ENCODE measurements at places on chromosomes 6 and 20. TPM values are rescaled to one million over a fixed set of nuclear protein-coding genes. Genes with fewer than 3 reads are reported as not detected.
A peak's percentile ranks its signal among the peaks of the same experiment; 100 is the strongest.

DNA sequence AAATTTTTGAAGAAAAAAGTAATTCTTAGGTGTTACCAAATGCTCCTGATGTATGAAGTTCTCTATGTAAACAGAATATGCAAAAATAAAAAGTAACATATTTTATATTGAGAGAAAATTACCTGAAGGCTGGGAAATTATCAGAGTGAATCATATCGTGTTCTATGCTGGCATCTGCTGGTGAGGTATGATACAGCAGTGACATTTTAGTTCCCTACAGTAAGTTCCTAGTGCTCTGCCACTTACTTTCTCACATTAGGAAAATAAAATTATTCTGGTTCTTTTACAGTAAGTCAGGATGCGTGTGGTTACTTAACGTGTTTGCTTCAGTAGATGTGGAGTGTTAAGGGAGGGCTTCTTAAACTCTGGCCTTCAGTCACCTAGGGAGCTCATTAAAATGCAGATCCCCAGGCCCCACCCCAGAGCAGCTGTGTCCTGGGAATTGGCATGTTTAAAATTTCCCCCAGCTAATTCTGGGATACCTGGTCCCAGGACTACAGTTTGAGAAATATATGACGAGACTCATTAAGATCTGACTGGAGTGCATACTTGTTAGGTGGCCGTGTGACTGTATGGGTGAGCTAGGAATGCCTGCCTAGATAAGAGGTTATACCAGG, 3.2 kb downstream of the ACTR5 start:
- H3K4me1 ChIP-seq = no peaks in the 10 kb centered on the region
- DNase-seq = no peak
- H3K4me3 ChIP-seq = no peak overlapping the region
- no peaks in the 10 kb centered on the region for H3K27me3 ChIP-seq

GRCh38 chr6:3213334-3213695, 14.1 kb downstream of the TUBB2B start:
- no peak overlapping the region for H3K27ac ChIP-seq
- H3K4me3 ChIP-seq = no peak overlapping the region
- no peaks in the 10 kb centered on the region for H3K27me3 ChIP-seq
- H3K36me3 ChIP-seq = no peaks in the 10 kb centered on the region
- H3K4me1 ChIP-seq = no peaks in the 10 kb centered on the region

DNA sequence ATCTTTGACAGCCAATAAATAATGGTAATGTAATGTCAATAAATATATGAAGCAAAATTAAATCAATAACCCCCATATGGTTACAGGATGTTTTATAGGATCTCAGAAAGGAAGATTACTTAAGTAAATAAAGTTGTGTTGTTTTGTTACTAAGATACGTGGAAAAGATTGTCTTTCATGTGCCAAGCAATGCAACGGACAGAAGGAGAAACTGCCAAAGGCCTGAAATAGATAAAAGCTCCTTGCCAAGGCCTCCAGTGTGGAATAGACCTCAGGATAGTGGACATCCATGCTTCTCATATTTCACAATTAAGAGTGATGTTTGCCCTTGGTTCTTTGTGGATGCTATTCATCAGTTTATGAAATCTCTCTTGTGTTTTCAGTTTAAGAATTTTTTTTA, 16.4 kb upstream of the FNDC1 start:
- H3K36me3 ChIP-seq = no peaks in the 10 kb centered on the region
- DNase-seq = no peak
- H3K4me1 ChIP-seq = no peaks in the 10 kb centered on the region
- no peaks in the 10 kb centered on the region for H3K27me3 ChIP-seq

GRCh38 chr20:47093320-47093966, 198.8 kb downstream of the EYA2 start:
- no peak overlapping the region for H3K27ac ChIP-seq
- no peaks in the 10 kb centered on the region for H3K36me3 ChIP-seq
- H3K27me3 ChIP-seq = no peaks in the 10 kb centered on the region
- H3K4me1 ChIP-seq = no peaks in the 10 kb centered on the region
- no peak for DNase-seq
- no peak overlapping the region for H3K4me3 ChIP-seq

The C20orf202 gene
- not detected for total RNA-seq

The CLIC5 gene
- 0.42 TPM for total RNA-seq

- H3K4me1 ChIP-seq = no peaks in the 10 kb centered on the region
- DNase-seq = no peak
- H3K27ac ChIP-seq = no peak overlapping the region
- no peaks in the 10 kb centered on the region for H3K36me3 ChIP-seq
Measured at GRCh38 chr20:44115181-44115580, 71.8 kb downstream of the JPH2 start.

The LPA gene
- 174 TPM for total RNA-seq

DNA sequence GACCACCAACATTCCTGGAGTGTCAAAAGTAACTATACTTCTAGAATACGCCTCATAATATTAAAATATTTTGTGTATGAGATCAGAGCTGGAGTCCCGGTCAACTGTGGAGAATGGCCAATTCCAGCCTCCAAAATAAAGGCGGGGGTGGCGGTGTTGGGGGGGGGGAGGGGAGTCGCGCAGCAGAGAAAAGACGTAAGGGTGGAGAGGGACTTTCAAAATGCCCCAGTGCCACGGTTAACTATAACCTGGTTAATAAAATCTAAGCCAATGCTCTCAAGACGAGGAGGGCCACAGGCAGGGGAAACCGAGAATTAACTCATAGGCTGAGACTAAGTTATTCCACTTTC, 1.3 kb downstream of the NUP153 start:
- H3K27ac ChIP-seq = peak overlapping the region; percentile 99
- no peak for DNase-seq
- peaks cover 11% of the 10 kb centered on the region for H3K4me1 ChIP-seq
- H3K4me3 ChIP-seq = peak overlapping the region; percentile 80
- H3K27me3 ChIP-seq = no peaks in the 10 kb centered on the region

The CDSN gene
- not detected for total RNA-seq

DNA sequence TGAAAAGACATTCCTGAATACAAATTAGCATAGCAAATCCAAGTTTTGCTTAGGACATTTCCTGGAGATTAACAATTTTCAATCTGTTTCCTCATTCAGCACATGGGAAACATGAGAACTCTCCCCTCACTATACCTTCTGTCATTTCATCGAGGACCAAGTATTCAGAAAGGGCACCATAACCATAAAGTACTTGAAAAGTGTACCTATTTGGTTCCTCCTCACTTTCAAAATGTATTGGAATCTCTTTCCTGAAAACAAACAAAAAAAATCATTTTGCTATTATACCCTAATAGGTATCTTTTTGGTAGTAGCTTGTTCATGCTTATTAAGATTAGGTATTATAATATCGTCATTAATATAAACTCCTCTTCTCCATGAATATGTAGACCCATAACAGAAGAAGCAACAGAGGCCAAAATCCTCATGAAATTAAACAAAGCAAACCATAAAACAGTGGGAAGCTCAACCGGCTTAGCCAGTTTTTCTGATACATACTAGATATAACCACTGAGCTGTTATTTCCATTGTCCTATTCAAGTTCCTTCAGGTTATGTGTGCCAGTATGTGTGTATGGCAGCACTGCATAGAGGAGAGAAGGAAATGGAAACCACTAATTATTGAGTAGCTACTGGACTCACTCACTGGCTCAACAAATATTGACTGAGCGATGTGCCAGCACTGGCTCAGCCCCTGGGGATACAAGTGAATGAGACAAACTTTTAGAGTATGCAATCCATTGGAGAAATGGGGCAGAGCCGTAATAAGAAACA, 274.0 kb downstream of the MAFB start:
- H3K4me1 ChIP-seq = no peaks in the 10 kb centered on the region
- DNase-seq = no peak
- H3K27me3 ChIP-seq = no peaks in the 10 kb centered on the region
- no peak overlapping the region for H3K27ac ChIP-seq
- no peak overlapping the region for H3K4me3 ChIP-seq
- no peaks in the 10 kb centered on the region for H3K36me3 ChIP-seq

The GFRAL gene
- not detected for total RNA-seq

The RAMACL gene
- total RNA-seq = 0.95 TPM

DNA sequence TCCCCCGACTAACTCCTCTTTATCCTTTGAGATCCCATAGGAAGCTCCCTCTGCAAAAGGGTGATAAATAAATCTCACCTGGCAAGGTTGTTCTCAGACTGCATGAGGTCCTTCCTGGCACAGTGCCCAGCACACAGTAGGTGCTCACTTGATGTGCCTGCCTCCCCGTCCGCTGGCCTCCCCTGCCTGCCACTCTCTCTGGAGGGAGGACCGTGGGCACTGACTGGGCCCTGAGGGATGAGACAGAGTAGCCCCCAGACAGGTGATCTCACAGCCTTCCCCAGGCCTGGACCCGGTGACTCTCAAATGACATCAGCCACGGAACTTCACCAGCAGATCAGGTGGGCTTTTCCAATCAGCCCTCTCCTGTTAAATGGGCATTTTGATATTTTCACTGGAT, 57.4 kb downstream of the CHMP4B start:
- no peaks in the 10 kb centered on the region for H3K27me3 ChIP-seq
- no peaks in the 10 kb centered on the region for H3K4me1 ChIP-seq
- no peaks in the 10 kb centered on the region for H3K36me3 ChIP-seq
- DNase-seq = no peak

The B4GALT5 gene
- total RNA-seq = 20.1 TPM

- no peaks in the 10 kb centered on the region for H3K36me3 ChIP-seq
- no peak overlapping the region for H3K27ac ChIP-seq
- H3K4me1 ChIP-seq = no peaks in the 10 kb centered on the region
- no peak overlapping the region for H3K4me3 ChIP-seq
- DNase-seq = no peak
Measured at GRCh38 chr6:41371992-41372831, 36.8 kb downstream of the NCR2 start.

The MAS1 gene
- total RNA-seq = not detected

- DNase-seq = peak; percentile 19
- no peaks in the 10 kb centered on the region for H3K36me3 ChIP-seq
- no peaks in the 10 kb centered on the region for H3K27me3 ChIP-seq
- H3K27ac ChIP-seq = no peak overlapping the region
- H3K4me1 ChIP-seq = no peaks in the 10 kb centered on the region
Measured at GRCh38 chr20:8854571-8854970, 214.3 kb upstream of the PLCB4 start.

The ETV7 gene
- total RNA-seq = 4.6 TPM

DNA sequence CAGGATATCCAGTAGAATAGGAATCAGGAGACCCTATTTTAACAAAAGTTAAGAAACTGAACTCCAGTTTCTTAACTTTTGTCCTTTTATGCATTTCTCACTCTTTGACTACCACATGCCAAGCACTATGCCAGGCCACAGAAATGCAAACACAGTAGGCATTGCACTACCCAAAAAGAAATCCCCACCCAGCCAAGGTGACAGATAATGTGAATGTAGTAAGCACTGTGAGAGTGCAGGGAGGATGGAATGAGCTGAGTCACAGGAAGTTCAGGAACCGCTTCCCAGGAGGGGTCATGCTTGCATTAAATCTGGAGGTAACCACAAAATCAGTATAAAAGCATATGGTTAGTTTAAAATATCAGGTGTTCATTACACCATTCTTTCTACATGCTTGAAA, 20.1 kb upstream of the FAM83C start:
- H3K4me1 ChIP-seq = peaks cover 12% of the 10 kb centered on the region
- no peak overlapping the region for H3K27ac ChIP-seq
- no peaks in the 10 kb centered on the region for H3K36me3 ChIP-seq
- H3K27me3 ChIP-seq = no peaks in the 10 kb centered on the region
- no peak for DNase-seq

GRCh38 chr6:6918216-6918983, 189.4 kb upstream of the RREB1 start:
- no peak overlapping the region for H3K4me3 ChIP-seq
- no peaks in the 10 kb centered on the region for H3K27me3 ChIP-seq
- no peak overlapping the region for H3K27ac ChIP-seq
- no peaks in the 10 kb centered on the region for H3K36me3 ChIP-seq

DNA sequence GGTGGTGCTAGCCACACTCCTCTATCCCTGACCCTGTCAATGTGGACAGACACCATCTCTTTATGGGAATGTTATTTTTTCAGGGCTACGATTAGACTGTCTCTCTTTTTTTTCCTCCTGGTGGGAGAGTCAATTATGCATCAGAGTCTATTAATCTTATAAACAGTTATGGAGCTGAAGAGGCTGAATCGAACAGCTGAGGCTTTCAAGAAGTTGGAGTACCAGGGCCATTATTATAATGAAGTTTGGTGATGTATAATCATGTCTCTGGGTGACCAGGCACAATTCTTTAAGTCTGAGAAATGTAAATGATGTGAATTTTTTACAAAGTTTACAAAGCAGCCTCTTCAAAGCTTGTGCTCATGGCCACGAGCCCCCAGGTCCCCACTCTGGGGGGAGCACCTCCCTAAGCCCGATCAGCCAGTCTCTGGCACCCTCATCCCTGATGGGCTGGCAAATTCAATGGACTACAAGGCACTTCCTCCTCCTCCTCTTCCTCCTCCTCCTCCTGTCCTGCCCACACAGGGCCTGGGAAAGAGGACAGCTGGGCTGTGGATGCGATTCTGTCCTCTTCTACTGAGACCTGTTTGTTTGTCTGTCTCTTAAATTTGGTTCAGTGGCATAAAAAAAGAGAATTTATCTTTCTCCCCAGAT, 43.9 kb upstream of the QKI start:
- DNase-seq = no peak
- no peaks in the 10 kb centered on the region for H3K27me3 ChIP-seq

- no peak overlapping the region for H3K4me3 ChIP-seq
- no peak overlapping the region for H3K27ac ChIP-seq
- no peaks in the 10 kb centered on the region for H3K4me1 ChIP-seq
Measured at GRCh38 chr20:7728338-7728737, 211.9 kb downstream of the HAO1 start.

GRCh38 chr6:107690643-107691061, 133.5 kb downstream of the SCML4 start:
- H3K4me1 ChIP-seq = no peaks in the 10 kb centered on the region
- no peak overlapping the region for H3K4me3 ChIP-seq
- H3K36me3 ChIP-seq = no peaks in the 10 kb centered on the region
- no peak overlapping the region for H3K27ac ChIP-seq

- no peak overlapping the region for H3K27ac ChIP-seq
- H3K27me3 ChIP-seq = no peaks in the 10 kb centered on the region
- no peaks in the 10 kb centered on the region for H3K4me1 ChIP-seq
- no peaks in the 10 kb centered on the region for H3K36me3 ChIP-seq
- no peak overlapping the region for H3K4me3 ChIP-seq
Measured at GRCh38 chr6:33634161-33634727, 13.1 kb downstream of the ITPR3 start.

DNA sequence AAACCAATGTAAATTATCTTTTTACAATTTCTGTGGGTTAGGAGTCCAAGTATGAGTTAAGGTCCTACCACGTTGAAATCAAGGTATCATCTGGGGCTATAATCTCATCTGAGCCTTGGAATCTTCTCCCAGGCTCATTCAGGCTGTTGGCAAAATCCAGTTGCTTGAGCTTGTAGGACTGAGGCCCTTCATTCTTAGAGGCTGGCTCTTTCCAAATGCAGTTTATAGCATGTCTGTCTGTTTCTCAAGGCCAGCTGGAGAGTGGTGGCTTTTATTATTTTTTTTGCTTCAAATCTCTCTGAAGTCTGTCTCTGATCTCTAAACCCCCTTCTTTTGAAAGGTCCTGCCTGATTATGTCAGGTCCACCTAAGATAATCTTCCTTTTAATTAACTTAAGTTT, 177.2 kb upstream of the ASCC3 start:
- H3K27ac ChIP-seq = no peak overlapping the region
- no peaks in the 10 kb centered on the region for H3K27me3 ChIP-seq
- DNase-seq = no peak

The VGLL2 gene
- not detected for total RNA-seq
